RWPE2 (cell line): ENCODE measurements at places on chromosomes 1 and 21.

- H3K27me3 ChIP-seq: peaks cover 8% of the 10 kb centered on the region
- H3K27ac ChIP-seq: no peak overlapping the region
- no peak overlapping the region for H3K4me3 ChIP-seq
- H3K4me1 ChIP-seq: no peaks in the 10 kb centered on the region
These were observed 50.9 kb downstream of the ACTL8 start for GRCh38 chr1:17805869-17806684.

DNA sequence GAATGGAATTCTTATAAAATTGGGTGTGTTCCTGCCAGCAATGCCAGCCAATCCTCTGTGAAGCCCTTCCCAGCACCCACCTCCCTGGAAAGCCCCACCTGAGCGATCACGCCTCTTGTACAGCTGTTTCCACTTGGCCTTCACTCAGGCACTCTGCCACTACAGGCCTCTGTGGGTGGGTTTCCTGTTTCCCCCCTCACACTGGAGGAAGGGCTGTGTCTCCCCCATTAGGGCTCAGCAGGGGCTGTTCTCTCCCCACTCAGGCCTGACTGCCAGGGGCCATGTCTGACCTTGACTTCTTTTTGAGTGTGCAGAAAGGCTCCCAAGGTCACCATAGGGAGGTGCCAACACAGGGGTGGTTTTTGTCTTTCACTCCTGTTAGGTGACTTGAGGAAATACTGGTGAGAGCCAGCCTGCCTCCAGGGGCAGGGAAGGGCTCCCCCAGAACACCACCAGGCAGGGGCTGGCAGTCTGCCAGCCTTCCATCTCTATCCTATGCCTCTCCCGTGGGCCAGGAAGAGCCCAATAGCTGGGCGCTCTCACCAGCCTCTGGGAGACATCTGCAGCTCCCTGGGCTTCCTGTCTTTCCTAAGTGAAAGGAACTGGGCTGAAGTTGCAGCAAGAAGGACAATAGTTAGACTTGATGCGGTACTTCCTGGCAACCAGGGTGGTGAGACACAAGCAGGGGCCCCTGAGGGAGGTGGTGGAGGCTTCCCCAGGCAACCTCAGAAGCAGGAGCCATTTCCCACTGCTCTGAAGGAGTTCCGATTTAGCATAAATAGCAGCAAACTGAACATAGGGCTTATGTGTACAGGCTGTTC, 49.1 kb downstream of the ELK4 start:
- no peak overlapping the region for H3K27ac ChIP-seq
- no peaks in the 10 kb centered on the region for H3K27me3 ChIP-seq
- peak; percentile 27 for DNase-seq
- H3K4me3 ChIP-seq: no peak overlapping the region

DNA sequence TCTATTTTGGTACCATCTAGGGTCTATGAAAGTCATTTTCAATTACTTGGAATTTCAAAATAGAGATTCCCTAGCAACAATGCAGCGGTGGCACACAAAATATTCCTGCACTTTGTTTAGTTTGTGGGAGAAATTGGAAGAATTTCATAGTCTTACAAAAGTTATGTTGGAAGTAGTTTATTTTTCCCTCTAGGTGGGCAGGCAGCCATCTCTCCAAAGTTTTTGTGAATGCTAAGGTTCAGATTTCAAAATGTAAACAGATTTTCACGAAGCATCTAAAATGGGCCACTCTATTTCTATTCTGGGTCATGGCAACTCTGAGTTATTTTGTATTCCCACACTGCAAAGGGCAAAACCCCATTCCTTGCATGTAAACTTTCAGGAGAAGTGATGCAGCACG, 8.0 kb downstream of the SMCP start:
- no peaks in the 10 kb centered on the region for H3K27me3 ChIP-seq
- peaks cover 40% of the 10 kb centered on the region for H3K4me1 ChIP-seq
- H3K27ac ChIP-seq: peak overlapping the region; percentile 68

- no peak overlapping the region for H3K27ac ChIP-seq
- no peaks in the 10 kb centered on the region for H3K4me1 ChIP-seq
- H3K4me3 ChIP-seq: no peak overlapping the region
These were observed 194.1 kb upstream of the ADGRL2 start for GRCh38 chr1:81606656-81607055.

- H3K27me3 ChIP-seq: no peaks in the 10 kb centered on the region
- no peaks in the 10 kb centered on the region for H3K36me3 ChIP-seq
- no peak for DNase-seq
- no peak overlapping the region for H3K27ac ChIP-seq
These were observed 10.0 kb downstream of the GBP5 start for GRCh38 chr1:89262643-89263042.

DNA sequence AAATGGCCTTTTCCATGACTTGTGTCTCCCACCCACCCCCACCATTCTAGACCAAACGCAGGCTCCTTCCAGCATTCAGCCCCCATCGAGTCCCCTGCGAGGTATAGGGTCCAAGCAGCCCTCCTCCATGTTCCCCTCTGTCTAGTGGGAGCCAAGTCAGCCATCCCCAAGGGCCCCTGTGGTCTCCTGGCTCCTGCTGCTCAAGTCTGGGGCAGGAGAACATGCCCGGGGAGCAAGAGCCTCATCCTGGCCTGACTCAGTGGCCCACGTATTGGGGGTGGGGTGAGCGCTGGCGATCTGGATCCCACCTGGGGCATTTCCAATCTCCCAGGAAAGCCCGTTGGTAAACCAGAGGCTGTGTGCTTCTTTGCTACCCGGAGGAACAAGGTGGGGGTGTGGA, 4.1 kb upstream of the PRDM16 start:
- no peaks in the 10 kb centered on the region for H3K36me3 ChIP-seq
- H3K4me3 ChIP-seq: no peak overlapping the region
- H3K4me1 ChIP-seq: no peaks in the 10 kb centered on the region
- peaks cover 78% of the 10 kb centered on the region for H3K27me3 ChIP-seq
- DNase-seq: peak; percentile 19

DNA sequence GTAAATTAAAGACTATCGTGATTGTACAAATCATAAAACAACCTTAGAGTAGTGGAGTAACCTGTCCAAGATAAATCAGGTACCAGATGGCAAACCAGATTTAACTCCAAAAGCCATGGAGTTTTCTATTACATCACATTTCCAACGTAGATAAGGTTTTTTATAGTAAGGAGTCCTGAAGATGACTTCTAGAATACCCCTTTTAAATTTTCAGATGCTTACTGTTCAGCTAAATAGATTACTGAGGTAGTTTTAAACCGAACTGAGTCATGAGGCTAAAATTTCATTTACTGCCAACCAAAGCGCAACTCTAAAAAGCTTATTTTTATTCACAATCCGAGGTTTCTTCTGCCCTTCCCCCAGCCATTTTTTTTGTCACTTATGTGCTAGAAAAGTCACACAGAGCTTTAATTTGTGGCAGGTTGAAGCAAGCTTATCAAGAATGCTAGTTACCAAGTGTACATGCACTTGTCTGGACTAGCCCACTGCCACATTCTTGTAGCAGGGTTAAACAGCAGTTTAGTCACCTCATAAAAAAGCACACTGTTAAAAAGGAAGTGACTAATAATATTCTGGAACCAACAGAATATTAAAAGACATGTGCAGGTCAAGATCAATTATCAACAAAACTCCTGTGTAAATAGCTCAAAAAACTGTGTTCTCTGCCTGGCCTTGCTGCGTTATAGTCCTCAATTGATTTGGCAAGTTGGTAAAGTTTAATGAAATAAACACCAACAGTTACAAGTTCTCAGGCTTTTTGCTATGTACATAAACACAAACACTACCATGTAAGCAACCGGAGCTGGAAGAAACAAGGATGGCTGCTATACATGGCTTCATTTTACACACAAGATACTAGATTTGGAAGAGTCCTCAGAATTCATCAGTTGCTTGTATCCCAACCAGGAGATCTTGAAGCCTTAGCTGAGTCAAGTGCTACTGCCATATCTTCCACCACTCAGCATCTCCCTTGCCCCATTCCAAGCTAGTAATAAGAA, 180.3 kb upstream of the DMRTA2 start:
- peak; percentile 71 for DNase-seq
- peak overlapping the region; percentile 86 for H3K27ac ChIP-seq
- H3K36me3 ChIP-seq: no peaks in the 10 kb centered on the region

DNA sequence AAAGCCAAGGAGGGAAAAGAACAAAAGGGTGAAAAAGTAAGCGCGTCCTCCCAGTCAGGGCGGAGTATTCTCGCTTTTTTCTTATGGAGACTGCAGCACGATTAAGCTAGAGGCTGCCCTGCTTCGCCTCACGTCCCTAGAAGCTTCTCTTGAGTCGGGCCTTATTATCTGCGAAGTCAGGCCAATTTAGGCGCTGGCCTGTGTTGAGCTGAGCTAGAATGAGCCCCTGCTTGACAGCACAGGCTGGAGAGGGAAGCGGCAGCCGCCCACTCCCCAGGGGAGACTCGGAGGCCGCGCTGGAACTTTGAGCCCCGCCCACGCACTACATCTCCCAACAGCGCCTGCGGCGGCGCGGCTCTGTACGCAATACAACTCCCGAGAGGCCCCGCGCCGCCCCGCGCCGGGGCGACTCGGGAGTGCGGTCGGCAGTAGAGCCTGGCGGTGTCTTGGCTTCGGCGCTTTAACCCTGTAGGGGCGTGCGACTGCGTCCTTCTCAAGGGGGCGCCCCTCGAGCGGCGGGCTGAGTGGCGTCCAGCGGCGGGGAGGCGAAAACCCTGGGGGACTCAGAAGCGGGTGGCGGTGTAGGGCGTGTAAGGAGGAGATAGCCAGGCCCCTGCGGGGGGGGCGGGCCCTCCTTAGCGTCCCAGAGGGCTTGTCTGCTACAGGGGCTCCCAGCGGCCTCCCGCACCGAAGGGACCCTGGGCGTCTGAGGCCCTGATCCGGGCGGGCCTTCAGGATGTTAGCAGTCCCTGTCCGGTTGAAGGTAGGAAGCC, 888 bp downstream of the ZNF436 start:
- H3K27me3 ChIP-seq: no peaks in the 10 kb centered on the region
- H3K4me3 ChIP-seq: peak overlapping the region; percentile 89
- peaks cover 26% of the 10 kb centered on the region for H3K36me3 ChIP-seq
- peaks cover 23% of the 10 kb centered on the region for H3K4me1 ChIP-seq
- peak; percentile 91 for DNase-seq

- H3K27me3 ChIP-seq: no peaks in the 10 kb centered on the region
- no peak overlapping the region for H3K27ac ChIP-seq
- H3K4me3 ChIP-seq: no peak overlapping the region
- H3K4me1 ChIP-seq: no peaks in the 10 kb centered on the region
- no peaks in the 10 kb centered on the region for H3K36me3 ChIP-seq
These were observed 36.6 kb upstream of the SLC44A3 start for GRCh38 chr1:94783342-94784189.

DNA sequence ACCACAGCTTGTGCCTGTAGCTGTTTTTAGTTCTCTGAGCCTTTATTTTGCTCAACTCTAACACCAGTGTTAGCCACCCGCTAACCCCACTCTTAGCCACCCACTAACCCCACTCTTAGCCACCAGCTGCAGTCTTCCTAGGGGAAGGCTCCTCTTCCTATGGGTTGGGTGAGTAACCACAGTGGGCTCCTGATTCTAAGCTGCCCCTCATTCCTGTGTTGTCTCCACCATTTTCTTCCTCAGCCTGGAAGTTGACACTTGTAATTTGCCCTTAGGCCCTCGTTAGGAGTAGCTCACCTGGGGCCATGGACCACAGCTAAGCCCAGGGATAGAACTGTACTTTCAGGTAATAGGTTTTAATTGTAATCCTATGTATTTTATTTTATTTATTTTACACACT, 782.9 kb upstream of the TPTE start:
- H3K27ac ChIP-seq: no peak overlapping the region
- no peak overlapping the region for H3K4me3 ChIP-seq
- no peak for DNase-seq
- H3K4me1 ChIP-seq: no peaks in the 10 kb centered on the region

GRCh38 chr1:6205849-6206519, at the start of gene RNF207:
RNF207 (plus strand) TSS chr1:6206119; CDS start chr1:6206536, 417 bp downstream.
- H3K4me1 ChIP-seq: no peaks in the 10 kb centered on the region
- no peaks in the 10 kb centered on the region for H3K27me3 ChIP-seq
- no peaks in the 10 kb centered on the region for H3K36me3 ChIP-seq
- peak within 1 kb of the TSS; percentile 47 for H3K4me3 ChIP-seq
- peak; percentile 83 for DNase-seq
- H3K27ac ChIP-seq: peak within 1 kb of the TSS; percentile 67

DNA sequence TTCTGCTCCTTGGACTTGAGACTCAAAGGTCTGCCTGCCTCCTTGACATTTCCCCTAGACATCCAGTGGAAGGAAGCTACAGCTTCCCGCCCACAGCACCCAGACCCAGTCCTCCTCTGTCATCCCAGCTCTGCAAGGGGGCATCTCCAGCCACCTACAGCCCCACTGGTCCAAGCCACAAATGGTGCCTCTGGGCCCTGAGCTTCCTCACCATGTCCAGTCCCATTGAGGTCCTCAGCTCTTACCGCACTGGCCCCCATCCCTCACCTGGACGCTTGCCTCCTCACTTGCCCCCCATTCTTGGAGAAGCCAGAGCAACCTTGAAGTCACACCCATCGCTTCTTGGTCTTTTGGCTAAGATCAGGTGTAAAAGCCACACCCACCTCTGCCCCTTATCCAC, 13.2 kb downstream of the PODN start:
- DNase-seq: no peak
- no peaks in the 10 kb centered on the region for H3K4me1 ChIP-seq
- H3K36me3 ChIP-seq: no peaks in the 10 kb centered on the region
- H3K27ac ChIP-seq: no peak overlapping the region
- H3K27me3 ChIP-seq: no peaks in the 10 kb centered on the region
- no peak overlapping the region for H3K4me3 ChIP-seq

DNA sequence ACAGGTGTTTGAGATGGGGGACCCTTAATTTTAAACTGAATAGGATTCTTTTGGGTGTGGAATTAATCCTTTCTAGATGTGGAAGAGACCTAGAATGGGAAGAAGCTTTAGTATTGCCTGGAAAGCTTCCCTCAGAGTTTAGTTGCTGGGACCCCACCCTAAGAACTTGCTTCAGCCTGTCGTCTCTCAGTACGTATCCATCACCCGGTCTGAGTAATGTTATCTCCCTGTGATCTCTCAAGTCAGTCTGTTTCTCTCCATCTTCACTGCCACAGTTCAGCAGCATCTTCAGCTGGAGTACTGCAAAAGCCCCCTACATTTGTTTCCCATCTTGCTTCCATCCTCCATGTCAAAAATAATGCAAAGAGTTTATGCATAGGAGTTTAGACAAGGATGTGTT, 28.9 kb downstream of the CNST start:
- no peak for DNase-seq
- H3K36me3 ChIP-seq: peaks cover 6% of the 10 kb centered on the region; the same call in 1 of the 2 replicates
- H3K4me3 ChIP-seq: no peak overlapping the region
- H3K27ac ChIP-seq: no peak overlapping the region
- peaks cover 12% of the 10 kb centered on the region for H3K4me1 ChIP-seq

DNA sequence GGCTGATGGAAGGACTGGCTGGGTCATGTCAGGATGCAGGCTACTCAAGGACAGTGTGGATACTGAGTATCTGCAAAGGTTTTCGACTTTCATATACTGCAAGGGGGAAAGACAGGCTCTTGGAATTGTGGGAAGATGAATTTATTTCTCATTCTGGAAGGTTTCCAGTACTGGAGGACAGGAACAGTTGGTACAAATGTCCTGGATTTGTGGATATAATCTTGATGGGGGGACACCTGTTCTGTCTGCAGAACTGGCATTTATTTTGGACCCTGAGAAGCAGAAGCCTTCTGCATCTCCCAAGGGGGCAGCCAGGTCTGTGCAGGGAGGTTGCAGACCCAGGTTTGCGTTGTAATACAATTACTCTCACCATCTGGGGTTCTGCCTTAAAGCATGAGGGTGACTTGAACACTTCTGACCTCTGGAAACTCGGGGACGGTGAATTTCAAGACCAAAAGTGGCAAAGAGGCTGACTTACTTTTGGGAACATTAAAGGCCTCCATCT, 65.8 kb downstream of the NOS1AP start:
- H3K36me3 ChIP-seq: no peaks in the 10 kb centered on the region
- H3K27me3 ChIP-seq: no peaks in the 10 kb centered on the region
- H3K4me3 ChIP-seq: no peak overlapping the region
- no peak overlapping the region for H3K27ac ChIP-seq
